Skin of body (tissue), 3 donors: ENCODE measurements at places on chromosomes 3 and 15.

GRCh38 chr3:171935261-171936123, 92.3 kb downstream of the TMEM212 start:
- DNase-seq = no peak

- DNase-seq = no peak
These were observed 314.2 kb upstream of the MCTP2 start for GRCh38 chr15:93917181-93917580.

DNA sequence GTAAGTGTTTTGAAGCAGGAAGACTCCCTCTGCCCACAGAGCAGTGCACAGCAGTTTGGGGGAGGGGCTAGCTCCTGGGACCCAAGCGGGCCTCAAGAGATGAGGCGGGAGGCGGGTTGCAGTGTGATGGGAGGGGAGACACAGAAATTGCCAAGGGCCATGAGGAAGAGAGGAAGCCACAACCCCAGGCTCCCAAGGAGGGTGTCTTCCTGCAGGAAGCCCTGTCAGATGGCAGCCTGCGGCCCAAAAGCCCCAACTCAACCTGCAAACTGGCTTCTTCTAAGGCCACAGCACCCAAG, 7.3 kb upstream of the ISLR2 start:
- DNase-seq = no peak

DNA sequence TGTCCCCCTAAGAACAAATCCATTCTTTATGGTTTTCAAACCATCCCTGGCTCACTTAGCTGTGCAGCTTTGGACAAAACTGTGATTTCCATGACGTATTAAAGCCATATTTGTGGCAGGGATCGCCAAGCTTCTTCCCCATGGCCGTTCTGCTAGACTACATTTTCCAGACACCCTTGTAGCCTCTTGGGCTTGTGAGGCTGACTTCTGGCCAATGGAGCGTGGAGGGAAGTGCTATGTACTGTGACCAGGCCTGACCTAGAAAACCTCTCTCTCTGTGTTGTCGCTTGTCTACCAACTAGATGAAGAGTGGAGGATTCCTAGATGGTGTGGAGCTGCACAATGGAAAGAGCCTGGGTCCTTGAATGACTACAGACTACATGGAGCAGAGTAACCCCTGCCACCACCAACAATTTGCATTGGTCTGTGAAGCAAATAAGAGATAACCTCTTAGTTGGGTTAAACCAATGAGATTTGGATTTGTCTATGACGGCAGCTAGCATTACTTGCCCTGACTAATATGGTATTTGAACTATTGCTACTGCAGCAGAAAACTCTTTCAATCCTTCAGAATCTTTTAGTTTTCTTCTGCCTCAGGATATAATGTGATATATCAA, 22.1 kb upstream of the MGLL start:
- no peak for DNase-seq

DNA sequence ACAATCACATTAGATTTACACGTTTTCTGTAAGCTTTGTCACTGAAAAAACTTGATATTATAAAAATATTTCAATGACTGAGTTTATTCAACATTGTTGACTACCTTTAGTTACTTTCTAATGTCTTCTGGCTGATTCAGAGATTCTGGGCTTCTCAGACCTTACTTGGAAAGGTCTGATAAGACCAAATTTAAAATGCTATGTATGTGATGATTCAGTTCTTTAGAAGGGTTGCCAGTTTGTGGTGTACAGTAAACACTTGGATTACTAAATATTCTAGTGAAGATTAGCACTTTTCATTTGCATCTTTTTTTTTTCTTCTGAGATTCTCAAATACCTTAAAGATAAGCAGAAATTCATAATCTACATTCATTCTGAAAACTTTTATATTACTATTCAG, 49.8 kb downstream of the SGO1 start:
- DNase-seq = no peak

DNA sequence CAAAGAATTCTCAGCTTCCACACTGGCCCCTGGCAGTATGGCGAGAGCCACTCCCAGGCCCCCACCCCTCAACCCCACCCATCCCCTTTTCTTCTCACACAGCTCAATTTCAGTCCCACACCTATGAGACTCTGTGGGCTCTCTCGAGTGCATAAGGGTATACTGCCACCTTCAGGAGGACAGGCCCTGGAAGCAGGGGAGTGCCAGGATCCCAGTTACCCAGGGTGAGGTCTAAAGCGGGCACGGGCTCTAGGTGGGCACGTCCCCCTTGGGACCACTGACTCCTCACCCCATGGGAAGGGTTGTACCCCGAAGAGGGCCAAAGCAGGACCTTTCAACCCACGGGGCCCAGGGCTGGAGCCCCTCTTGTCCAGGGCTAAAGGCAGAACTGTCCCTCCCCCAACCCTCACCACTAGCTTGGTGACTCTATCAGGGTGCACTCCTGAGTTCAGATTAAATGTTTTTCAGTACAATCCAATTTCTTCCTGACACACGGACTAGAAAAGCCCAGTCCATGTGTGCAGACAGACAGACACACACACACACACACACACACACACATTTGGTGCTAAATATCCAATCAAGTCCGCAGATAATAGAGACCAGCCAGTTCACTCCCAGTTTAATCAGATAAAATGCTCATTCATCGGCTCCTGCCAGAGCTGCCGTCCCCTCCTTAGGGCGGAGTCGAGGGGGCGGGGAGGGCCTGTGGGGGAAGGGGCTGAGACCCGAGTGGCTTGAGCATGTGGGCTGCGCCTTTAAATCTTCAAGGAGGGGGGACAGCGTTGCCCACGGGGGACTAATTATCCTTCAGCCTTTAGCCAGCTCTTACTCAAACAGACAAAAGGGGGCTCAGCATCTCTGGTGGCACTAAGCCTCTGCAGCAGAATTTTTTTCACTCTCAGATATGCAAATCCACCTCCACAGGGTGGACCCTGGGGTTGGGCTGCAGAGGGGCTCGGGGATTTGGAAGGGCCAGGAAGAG, 59.3 kb downstream of the CYP11A1 start:
- peak; percentile 20 for DNase-seq

- DNase-seq = peak; percentile 4
These were observed 38.4 kb upstream of the RBM5 start for GRCh38 chr3:50050361-50050760.

DNA sequence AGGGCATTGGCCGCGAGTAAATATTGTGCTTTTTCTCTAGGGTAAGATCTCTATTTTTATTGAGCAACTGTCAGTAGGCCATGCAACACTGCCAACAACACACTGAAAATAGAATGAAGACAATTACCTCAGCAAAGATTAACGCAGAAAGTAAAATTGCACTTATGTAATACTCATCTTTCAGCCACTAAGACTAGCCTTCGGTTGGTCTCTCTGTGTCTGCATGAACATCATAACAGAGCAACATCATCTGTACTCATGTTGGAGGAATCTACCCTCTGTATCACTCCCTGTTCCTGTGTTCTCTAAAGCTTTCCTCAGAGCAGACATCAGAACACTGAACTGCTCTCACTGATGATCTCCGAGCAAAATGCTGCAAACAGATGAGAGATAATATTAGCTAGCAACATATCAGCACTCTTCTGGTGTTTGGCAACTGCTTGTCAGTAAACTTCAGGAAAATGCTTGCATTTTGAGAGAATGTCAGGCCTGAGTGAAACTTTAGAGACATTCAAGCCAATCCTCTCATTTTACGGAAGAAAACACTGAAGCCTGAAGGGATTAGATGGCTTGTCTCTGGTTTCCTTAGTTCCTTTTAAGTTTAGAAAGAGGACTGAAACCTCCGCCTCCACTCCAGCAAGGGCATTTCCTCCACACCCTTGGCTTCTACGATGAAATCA, 8.4 kb upstream of the LRRC3B start:
- peak; percentile 80 for DNase-seq
